ENCODE measurements at places on chromosomes 3 and 15.

DNA sequence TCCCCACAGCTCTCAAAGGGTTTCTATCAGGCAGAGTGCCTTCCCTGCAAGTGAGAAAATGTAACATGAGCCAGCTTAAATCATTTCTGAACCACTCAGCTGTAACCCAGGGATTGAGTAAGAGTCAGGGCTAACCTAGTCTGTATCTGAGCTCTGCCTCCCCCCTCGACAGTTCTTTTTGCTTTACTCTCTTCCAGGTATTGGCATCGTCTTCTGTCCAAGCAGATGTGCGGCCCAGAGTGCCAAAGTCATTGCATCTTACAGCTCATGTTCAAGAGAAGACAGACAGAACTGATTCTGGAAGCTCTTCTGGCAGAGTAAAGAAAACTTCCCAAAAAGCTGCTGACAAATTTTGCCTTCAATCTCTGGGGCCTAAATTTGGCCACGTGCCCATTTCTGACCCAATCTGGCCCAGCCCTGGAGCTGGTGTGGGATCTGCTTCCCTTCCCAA is 74.8 kb downstream of the ABHD5 start:
- peak; percentile 69 for DNase-seq

DNA sequence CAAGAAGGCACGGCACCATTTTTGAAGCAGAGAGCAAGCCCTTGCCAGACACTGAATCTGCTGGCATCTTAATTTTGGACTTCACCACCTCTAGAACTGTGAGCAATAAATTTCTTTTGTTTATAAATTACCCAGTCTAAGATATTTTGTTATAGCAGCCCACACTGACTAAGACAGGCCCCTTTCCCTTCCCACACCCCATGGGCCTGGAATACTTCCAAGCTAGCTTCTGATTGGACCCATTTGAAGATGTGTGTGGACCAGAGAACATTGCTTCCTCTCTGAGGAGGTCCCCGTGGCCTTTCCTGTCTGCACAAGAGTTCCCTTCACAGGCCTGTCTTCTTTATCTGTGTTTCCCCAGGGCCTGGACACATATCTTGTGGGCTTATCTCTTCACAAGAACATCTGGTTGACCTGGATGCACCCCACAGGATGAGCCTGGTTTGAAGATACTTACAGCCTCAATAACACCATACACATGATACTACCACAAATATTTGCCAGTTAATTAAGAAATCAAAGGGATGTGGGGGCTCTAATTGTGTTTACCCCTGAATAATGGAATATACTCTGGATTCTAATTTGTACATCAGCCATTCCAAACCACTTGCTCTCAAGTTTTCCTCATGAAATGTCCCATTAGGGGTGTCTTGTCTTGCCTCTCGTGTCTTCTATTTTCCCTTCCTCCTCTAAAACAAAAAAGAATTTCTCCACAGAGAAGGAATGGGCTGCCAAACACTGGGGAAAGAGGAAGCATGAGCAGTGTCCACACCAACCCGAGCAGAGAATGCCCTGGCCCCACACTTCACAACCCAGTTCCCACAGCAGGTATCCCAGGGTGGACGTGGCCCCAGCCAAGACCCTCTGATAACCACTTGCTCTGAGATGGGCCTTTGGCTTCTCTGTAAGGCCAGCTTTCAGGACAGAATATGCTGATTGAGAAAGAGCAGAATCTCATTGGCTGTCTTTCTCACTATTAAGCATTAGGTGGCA is 42.5 kb downstream of the GLB1 start:
- no peak for DNase-seq

DNA sequence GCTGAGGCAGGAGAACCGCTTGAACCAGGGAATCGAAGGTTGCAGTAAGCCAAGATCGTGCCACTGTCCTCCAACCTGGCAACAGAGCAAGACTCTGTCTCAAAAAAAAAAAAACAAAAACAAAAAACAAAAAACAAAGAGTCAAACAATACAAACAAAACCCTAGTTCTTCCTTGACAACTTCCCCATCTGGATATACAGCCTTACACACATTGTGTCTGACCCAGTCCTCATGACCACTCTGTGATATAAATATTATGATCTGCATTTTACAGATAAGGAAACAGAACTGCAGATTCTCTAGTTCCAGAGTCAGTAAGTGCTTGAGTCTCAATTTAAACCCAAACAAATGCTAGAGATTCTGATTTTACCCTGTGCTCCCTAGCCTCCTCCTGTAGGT is 4.8 kb upstream of the ESYT3 start:
- no peak for DNase-seq

DNA sequence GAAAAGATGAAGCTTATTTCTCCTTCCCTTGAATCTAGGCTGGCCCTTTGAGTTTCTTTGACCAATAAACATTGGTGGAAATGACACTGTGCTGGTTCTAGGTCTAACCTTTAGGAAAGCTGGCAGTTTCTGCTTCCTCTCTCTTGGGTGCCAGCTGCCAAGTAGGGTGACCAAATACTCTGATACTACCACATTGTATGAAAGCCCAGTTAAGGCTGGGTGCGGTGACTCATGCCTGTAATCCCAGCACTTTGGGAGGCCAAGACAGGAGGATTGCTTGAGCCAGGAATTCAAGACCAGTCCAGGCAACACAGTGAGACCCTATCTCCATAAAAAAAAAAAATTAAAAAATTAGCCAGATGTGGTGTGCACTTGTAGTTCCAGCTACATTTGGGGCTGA is 320.7 kb downstream of the ZNF621 start:
- no peak for DNase-seq

DNA sequence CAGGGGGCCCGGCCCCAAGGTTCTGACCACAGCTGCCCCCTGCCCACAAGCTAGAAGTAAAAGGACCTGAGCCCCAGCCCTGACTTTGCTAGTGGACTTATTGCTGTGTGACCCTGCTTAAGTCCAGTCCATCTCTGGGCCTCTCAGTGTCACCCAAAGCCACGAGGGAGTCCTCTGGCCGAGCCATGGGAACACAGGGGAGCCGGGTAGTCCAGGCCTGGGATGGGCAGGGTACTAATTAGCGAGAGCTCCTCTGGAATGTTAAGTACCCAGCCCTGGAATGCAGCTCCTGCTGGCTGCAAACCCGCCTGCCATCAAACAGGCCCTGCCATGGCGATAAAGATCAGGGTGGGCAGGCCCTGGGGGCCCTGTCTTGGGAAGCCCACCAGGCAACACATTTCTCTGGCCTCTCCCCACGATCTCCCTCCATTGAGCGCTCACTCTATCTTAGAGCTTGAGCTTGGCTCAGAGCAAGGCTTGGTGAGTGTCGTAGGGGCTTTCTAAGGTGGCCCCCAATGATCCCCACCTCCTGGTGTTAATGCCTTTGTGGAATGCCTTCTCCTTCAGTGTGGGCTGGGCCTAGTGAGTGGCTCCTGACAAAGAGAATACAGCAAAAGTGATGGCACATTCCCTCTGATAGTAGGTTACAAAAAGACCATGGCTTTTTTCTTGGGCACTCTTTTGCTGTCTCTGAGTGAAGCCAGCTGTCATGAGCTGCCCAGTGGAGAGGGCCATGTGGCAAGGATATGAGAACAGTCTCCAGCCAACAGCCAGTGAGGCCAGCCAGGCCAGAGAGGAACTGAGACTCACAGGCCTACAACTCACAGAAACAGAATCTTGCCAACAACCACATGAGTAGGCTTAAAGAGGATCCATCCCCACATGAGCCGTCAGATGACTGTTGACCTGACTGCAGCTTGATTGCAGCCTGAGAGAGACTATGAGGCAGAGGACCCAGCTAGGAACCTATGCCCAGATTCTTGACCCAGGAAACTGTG is 133.1 kb downstream of the SMAD6 start:
- DNase-seq = no peak

GRCh38 chr15:96500508-96500907 is 170.0 kb downstream of the NR2F2 start:
- no peak for DNase-seq

GRCh38 chr3:189186101-189186500 is 14.3 kb downstream of the TPRG1 start:
- DNase-seq = peak; percentile 69

DNA sequence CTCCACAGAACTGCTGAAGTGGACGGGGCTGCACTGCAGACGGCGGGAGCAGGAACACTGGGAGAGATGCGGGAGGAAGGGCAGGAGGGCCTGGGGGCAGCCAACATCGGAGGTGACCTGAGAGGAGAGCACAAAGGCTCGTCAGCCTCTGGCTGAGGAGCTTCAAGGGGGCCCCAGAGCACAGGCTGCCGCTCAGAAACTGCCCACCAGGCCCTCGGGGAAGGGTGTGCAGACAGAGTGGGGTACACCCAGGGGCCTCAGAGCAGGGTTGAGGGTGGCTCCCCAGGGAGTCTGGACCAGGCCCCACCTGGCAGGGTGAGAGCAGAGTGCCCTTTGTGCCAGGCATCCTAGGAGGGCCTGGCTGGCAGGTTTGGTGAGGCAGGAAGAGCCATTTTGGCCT is 14.7 kb upstream of the RHO start:
- no peak for DNase-seq

GRCh38 chr15:55402707-55403106 is 5.5 kb downstream of the CCPG1 start:
- DNase-seq = peak; percentile 53

DNA sequence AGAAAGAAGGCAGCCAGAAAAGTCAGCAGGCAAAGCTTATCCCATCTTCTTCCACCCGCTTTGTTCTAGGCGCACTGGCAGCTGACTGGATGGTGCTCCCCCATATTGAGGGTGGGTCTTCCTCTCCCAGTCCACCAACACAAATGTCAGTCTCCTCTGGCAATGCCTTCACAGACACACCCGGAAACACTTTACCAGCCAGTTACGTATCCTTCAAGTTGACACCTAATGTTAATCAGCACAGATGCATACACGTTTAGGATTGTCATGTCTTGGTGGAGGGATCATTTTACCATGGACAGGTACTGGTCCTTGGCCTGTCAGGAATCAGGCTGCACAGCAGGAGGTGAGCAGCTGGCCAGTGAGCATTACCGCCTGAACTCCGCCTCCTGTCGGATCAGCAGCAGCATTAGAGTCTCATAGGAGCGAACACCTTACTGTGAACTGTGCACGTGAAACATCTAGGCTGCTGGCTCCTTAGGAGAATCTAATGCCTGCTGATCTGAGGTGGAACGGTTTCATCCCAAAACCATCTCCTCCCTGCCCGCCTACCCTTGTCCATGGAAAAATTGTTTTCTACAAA is 59.1 kb upstream of the PYDC2 start:
- no peak for DNase-seq

GRCh38 chr3:46574243-46574646 is 8.1 kb upstream of the LRRC2 start:
- DNase-seq = no peak

DNA sequence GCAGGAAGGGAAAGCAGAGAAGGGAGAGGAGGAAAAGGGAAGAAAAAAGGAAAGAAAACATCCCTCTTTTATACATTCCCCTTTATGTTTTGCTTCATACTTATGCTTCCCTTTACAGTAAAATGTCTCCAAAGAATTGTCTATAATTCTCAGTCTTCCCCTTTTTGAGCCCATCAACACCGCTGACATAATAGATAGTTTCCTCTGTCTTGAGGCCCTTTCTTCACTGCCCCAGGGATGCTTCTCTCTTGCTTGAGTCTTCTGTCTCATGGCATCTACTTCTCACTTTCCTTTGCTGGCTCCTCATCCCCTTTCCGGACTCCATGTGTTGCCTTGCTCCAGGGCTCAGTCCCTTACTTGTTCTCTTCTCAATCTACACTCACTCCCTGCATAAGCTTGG is 99.7 kb upstream of the DAZL start:
- no peak for DNase-seq

DNA sequence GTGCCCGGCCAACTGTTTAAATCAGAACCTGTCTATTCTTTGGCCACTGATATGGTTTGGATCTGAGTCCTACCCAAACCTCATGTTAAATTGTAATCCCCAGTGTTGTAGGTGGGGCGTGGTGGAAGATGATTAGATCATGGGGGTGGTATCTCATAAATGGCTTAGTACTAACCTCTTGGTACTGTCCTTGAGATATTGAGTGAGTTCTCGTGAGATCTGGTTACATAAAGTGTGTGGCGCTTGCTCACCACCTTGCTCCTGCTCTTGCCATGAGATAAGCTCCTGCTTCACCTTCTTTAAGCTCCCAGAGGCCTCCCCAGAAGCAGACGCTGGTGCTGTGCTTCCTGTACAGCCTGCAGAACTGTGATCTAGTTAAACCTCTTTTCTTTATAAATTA is 42.4 kb downstream of the REC114 start:
- DNase-seq = no peak

- no peak for DNase-seq
Measured at GRCh38 chr15:101276501-101277037, 716 bp downstream of the SELENOS start.

DNA sequence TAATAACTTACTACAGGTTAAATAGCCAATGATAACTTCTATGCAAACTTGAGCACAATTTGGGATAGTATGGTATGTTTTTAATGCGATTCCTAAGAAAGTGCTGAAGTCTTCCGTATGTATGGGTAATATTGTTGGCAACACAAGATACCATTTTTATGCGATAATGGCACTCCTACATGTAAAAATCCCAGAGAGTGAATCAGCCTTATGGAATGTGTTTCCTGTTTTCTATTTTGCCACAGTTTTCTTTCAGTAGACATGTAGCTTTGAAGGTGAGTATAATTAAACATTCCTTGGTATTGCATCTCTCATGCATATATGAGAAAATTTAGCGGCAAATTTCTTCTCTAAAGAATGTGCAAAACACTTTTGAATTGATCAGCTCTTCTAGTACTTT is 396.8 kb upstream of the AZI2 start:
- DNase-seq = peak; percentile 5

DNA sequence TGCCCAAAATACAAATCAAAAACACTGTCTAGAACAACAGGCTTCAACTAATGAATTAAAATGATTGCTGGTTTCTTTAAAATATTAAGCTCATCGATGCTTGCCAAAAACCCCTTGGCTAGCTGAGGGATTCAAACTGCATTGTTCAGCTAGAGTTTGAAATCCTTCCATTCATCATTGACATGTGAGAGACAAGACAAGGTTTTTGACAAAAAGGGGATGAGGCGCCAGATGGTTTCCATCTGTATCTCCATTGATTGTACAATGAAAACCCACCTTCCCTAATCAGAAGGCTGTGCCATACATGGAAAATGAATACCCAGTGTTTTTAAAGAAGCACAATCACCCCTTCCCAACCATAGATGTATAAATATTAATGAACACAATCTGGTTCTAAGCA is 67.8 kb downstream of the THRB start:
- DNase-seq = no peak

- no peak for DNase-seq
Measured at GRCh38 chr3:124347418-124347817, 355.5 kb upstream of the ROPN1 start.

DNA sequence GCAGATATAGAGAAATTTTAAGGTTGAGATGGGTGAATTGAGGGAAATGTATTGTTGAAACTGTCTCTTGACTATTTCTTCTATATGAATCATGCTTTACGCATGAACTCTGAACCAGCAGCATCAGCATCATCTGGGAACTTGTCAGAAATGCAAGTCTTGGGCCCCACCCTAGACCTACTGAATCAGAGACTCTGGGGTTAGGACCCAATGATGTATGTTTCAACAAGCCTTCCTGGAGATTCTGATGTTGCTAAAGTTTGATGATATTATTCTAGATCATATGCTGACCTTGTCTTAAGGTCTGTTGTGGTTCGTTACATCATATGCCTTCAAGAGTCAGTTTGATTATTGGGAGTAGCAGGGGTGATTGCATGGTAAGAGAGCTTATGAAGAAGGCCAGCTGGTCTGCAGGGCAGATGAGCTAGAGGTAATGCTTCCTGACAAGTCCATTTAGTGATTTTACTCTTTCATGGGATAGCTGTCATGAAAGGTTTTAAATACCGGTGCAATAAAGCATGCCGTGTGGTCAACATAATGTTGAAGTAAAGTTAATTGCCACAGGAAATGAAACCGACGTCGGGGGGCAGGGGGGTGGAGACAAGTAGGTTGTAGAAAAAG is 152.4 kb upstream of the MRPL3 start:
- DNase-seq = peak; percentile 16
